ENCODE measurements at places on chromosomes 12 and 14. TPM values are rescaled to one million over a fixed set of nuclear protein-coding genes. Genes with fewer than 3 reads are reported as not detected.

Gene TCL1B
- not detected for total RNA-seq

Gene TEDC1
- total RNA-seq: 4.9 TPM

Gene GPR135
- total RNA-seq: 4.4 TPM

Gene ANO4
- 0.80 TPM for total RNA-seq

Gene OLR1
- not detected for total RNA-seq

Gene ZFHX2
- total RNA-seq: 1.2 TPM

Gene GRIP1
- total RNA-seq: 2.9 TPM

Gene NDUFB1
- 225 TPM for total RNA-seq

Gene SERPINA10
- total RNA-seq: not detected

Gene B4GALNT3
- total RNA-seq: 4.6 TPM

Gene RASAL1
- not detected for total RNA-seq

Gene BEST3
- total RNA-seq: not detected

Gene KRT74
- not detected for total RNA-seq

Gene SLC25A29
- total RNA-seq: 110 TPM

Gene DTX1
- total RNA-seq: 46.6 TPM

Gene RGS6
- 3.4 TPM for total RNA-seq

Gene HSP90AA1
- total RNA-seq: 467 TPM

Gene CD27
- total RNA-seq: 4.3 TPM

Gene ETNK1
- total RNA-seq: 26.2 TPM

Gene KRT6C
- total RNA-seq: not detected

Gene NRXN3
- 3.6 TPM for total RNA-seq

Gene LALBA
- not detected for total RNA-seq

Gene C12orf50
- total RNA-seq: not detected

Gene KIF21A
- total RNA-seq: 23.7 TPM

Gene PZP
- under 0.01 TPM for total RNA-seq

Gene KRT79
- 0.48 TPM for total RNA-seq

Gene TSHR
- total RNA-seq: 0.48 TPM
